HT-29 (cell line): ENCODE measurements at places on chromosomes 1 and 21. TPM values are rescaled to one million over a fixed set of nuclear protein-coding genes. Genes with fewer than 3 reads are reported as not detected.

The LIX1L gene
- total RNA-seq = 2.5 and 3.0 TPM in 2 replicates

The ANKRD45 gene
- total RNA-seq = 0.47 and 0.58 TPM in 2 replicates

The CD2 gene
- total RNA-seq = not detected in 2 replicates

The ATP1A4 gene
- not detected in 2 replicates for total RNA-seq

The PLA2G2D gene
- not detected in 2 replicates for total RNA-seq

The OR2G6 gene
- not detected in 2 replicates for total RNA-seq

The RNU1-3 gene
- under 0.01 TPM in 2 replicates for total RNA-seq

The HSD3B2 gene
- not detected in 2 replicates for total RNA-seq

The CSMD2 gene
- total RNA-seq = not detected in 2 replicates

The NTMT2 gene
- total RNA-seq = not detected in 2 replicates

The TMEM50B gene
- total RNA-seq = 7.0 and 8.0 TPM in 2 replicates

The FMO1 gene
- total RNA-seq = not detected in 2 replicates

The ELF3 gene
- 812 and 1,050 TPM in 2 replicates for total RNA-seq

The HSD3B1 gene
- total RNA-seq = 1.3 TPM in 1 of 2 replicates, not detected in the other

The C1orf210 gene
- 39.0 and 58.2 TPM in 2 replicates for total RNA-seq

The KRTAP21-2 gene
- total RNA-seq = not detected in 2 replicates
